Activated CD4-positive, alpha-beta memory T cell treated with anti-CD3 and anti-CD28 coated beads, Interleukin-2, amount 10 ng/mL, durations not matched to agents 7 days and 5 days (primary cell): ENCODE measurements at places on chromosomes 1 and 21. TPM values are rescaled to one million over a fixed set of nuclear protein-coding genes. Genes with fewer than 3 reads are reported as not detected.

- no peaks in the 10 kb centered on the region for H3K36me3 ChIP-seq
- no peaks in the 10 kb centered on the region for H3K27me3 ChIP-seq
- H3K4me1 ChIP-seq: peaks cover 15% of the 10 kb centered on the region
- no peak overlapping the region for H3K27ac ChIP-seq
- no peak overlapping the region for H3K4me3 ChIP-seq
Observed at GRCh38 chr21:36917471-36918158, 48.9 kb downstream of the HLCS start.

DNA sequence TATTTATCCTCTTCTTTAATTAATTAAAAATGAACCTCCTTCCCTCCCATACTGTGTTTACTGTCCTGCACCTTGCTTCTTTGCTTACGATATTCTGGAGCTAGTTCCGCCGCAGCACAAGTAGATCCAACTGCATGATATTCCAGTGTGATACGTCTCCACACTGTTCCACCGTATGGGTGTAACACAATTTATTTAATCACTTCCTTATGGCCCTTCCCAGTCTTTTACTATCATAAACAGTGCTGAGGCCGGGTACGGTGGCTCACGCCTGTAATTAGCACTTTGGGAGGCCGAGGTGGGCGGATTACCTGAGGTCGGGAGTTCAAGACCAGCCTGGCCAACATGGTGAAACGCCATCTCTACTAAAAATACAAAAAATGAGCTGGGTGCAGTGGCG is 25.7 kb downstream of the CNST start:
- H3K4me1 ChIP-seq: peaks cover 31% of the 10 kb centered on the region
- DNase-seq: no peak
- no peak overlapping the region for H3K4me3 ChIP-seq
- no peaks in the 10 kb centered on the region for H3K27me3 ChIP-seq

GRCh38 chr1:202564958-202565495 is 145.2 kb downstream of the SYT2 start:
- H3K27ac ChIP-seq: no peak overlapping the region
- no peak for DNase-seq
- no peaks in the 10 kb centered on the region for H3K27me3 ChIP-seq
- H3K4me3 ChIP-seq: no peak overlapping the region

- no peak overlapping the region for H3K27ac ChIP-seq
- H3K4me1 ChIP-seq: no peaks in the 10 kb centered on the region
- no peaks in the 10 kb centered on the region for H3K27me3 ChIP-seq
- H3K36me3 ChIP-seq: no peaks in the 10 kb centered on the region
Observed at GRCh38 chr1:7120863-7121621, 335.8 kb downstream of the CAMTA1 start.

DNA sequence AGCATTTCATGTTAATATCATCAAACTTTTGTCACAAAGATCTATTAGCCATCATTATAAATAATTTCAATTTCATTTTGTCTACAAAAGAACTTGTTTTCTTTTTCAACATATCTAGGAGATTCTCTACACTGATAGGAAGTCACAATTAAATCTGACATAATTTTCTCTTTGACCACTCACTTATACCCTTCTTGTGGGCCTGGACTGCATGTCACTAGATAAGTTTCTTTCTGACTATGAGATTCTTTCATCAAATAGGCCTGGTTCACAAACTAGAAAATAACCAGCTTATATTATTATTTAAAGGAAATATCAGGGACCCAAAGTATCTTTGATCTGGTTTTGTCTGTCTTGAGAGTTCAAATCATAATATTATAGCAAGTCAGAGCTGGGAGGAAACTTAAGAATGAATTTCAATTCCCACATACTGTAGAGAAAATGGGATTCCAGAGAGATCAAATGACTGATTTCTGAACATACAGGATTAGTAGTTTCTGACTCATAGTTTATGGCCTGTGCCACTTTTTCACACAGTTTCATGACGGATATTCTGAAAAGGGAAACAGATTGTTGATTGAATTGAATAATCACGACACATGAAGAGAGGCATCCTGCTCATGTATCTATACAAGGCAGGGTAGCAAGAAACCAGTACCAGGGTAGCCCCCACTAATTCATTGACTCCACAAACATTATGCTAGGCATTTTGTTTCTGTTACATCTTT is 355.8 kb downstream of the GPATCH2 start:
- DNase-seq: no peak
- no peaks in the 10 kb centered on the region for H3K4me1 ChIP-seq
- H3K27ac ChIP-seq: no peak overlapping the region
- no peaks in the 10 kb centered on the region for H3K27me3 ChIP-seq

DNA sequence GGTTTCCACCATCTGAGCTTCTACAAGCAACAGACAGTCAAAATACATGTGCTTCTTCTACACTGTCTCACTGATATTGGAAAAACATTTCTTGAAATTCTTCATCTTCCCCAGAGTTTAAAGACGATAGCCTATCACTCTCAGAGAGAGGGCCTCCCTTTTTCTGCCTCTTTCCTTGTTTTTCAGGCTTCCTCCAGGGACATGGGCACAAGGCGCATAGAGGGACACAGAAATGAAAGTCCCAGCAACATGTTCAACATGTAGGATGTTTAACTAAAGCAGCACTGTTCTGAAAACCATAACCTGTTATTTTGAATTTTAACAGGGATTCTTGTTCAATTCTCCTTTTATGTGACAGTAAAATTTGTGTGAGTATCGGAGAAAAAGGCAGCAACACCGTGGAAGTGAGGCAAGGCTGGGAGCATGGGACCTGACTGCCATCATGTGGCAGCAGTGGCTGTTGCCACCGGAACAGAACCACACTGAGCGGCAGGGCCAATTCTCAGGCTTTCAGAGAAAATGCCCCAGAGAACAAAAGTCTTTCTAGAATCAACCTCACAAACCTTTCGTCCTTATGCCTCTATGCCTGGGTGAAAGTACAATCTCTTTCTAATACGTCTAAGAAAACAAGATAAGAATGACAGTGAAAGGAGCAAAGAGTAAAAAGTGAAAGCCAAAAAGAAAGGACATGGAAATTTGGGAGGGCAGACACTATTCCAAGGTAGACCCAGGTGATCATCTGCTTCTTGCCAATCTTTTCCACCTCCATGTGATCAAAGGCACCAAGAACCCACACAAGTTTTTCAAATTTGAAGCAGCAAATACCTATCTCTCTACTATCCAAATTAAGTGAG is 54.5 kb downstream of the PCNX2 start:
- H3K27ac ChIP-seq: no peak overlapping the region
- H3K27me3 ChIP-seq: no peaks in the 10 kb centered on the region
- H3K4me1 ChIP-seq: peaks cover 11% of the 10 kb centered on the region
- H3K36me3 ChIP-seq: peaks cover 9% of the 10 kb centered on the region

The SEC22B gene
- 23.1 TPM for total RNA-seq

DNA sequence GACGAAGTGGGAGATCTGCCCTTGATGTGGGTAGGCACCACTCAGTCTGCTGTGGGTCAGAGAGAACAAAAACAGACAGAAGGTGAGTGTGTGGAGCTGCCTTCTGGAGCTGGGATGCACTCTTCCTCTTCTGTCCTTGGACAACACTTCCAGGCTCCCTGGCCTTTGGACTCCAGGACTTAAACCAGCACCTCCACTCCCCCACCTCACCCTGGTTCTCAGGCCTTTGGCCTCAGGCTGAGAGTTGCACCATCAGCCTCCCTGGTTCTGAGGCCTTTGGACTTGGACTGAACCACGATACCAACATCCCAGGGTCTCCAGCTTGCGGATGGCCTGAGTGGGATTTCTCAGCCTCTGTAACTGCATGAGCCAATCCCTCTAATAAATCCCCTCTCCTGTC is 68.1 kb upstream of the STUM start:
- H3K36me3 ChIP-seq: no peaks in the 10 kb centered on the region
- no peak overlapping the region for H3K4me3 ChIP-seq
- H3K27me3 ChIP-seq: peaks cover 23% of the 10 kb centered on the region
- no peaks in the 10 kb centered on the region for H3K4me1 ChIP-seq
- DNase-seq: no peak

The MX2 gene
- total RNA-seq: 167 TPM

DNA sequence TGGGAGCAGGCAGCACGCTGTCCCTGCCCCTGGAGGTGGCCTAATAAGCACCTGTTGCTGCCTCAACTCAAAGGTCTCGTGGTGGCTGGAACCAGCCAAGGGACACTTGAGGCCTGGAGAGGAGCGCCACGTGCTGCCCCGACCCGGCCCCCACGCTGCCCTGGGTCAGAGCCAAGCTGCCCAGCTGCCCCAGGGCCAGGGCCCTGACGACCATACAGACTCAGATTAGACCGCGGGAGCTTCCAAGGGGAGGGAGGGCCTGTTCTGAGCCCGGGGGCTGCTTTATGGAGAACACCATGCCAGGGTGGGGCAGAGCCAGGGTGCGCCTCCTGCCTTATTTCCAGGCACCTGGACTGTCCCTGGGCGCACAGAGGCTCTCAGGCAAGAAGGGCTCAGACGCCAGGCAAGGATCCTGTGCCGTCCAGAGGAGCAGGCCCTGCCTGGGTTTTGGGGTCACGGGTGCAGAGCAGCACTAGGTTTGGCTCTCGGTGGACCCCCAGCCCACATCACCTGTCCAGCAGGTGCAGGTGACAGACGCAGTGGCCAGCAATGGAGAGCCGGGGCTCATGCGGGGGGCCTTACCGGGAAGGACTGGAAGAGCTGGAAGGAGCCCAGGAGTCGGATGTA is 18.6 kb downstream of the KRTAP10-1 start:
- H3K36me3 ChIP-seq: no peaks in the 10 kb centered on the region
- H3K4me3 ChIP-seq: no peak overlapping the region
- H3K27ac ChIP-seq: no peak overlapping the region
- DNase-seq: no peak

- no peak overlapping the region for H3K27ac ChIP-seq
- peaks cover 21% of the 10 kb centered on the region for H3K4me1 ChIP-seq
- no peaks in the 10 kb centered on the region for H3K27me3 ChIP-seq
- DNase-seq: no peak
- H3K4me3 ChIP-seq: no peak overlapping the region
- H3K36me3 ChIP-seq: peaks cover 14% of the 10 kb centered on the region
Observed at GRCh38 chr1:53308506-53308905, 19.4 kb downstream of the LRP8 start.

The CD1B gene
- not detected for total RNA-seq

- DNase-seq: no peak
- H3K27ac ChIP-seq: no peak overlapping the region
- no peaks in the 10 kb centered on the region for H3K4me1 ChIP-seq
- no peak overlapping the region for H3K4me3 ChIP-seq
- no peaks in the 10 kb centered on the region for H3K36me3 ChIP-seq
- no peaks in the 10 kb centered on the region for H3K27me3 ChIP-seq
Observed at GRCh38 chr21:14863745-14864210, 201.0 kb downstream of the NRIP1 start.

The CNIH3 gene
- total RNA-seq: 1.9 TPM

The CASQ2 gene
- not detected for total RNA-seq

DNA sequence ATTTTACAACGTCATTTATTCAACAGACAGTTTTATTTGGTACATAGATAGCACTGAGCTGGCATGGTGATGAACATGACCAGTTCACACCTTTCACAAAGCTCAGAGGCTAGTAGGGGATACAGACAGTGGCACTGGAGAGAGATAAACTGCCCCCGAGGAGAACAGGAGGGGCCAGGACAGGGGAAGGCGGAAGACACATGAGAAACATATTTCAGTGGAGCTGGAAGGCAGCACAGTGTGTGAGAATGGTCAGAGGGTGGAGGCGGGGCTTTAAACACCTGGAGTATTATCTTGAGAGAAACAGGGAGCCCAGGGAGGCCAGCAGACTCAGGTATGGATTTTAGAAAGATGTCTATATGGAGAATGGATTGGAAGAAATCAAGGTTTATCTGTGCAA is 49.5 kb downstream of the CHML start:
- no peak for DNase-seq
- H3K4me1 ChIP-seq: peaks cover 5% of the 10 kb centered on the region
- no peaks in the 10 kb centered on the region for H3K27me3 ChIP-seq
- no peak overlapping the region for H3K27ac ChIP-seq
- H3K4me3 ChIP-seq: no peak overlapping the region

DNA sequence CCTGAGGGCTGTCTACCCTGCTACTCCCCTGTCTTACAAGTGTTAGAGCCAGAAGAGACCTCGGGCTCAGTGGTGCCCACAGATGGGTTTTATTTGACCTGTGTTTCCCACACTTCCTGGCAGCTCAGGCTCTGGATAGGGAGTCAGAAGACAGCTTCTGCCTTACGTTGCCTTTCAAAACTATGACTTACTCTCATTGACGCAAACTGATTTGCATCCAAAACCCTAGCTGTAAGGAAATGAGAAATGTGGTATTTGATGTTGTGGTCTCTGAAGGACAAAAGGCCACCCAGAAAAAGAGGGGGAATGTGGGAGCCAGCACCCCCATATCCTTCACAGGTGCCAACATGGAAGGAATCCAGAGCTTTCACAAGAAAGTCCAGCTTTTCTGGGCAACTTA is 180.2 kb downstream of the ATG4C start:
- DNase-seq: no peak
- no peak overlapping the region for H3K4me3 ChIP-seq
- no peaks in the 10 kb centered on the region for H3K4me1 ChIP-seq

- peak within 1 kb of the TSS; percentile 3 for H3K4me3 ChIP-seq
- peak; percentile 51 for DNase-seq
- H3K4me1 ChIP-seq: peaks cover 10% of the 10 kb centered on the region
- H3K27me3 ChIP-seq: peaks cover 67% of the 10 kb centered on the region
- H3K36me3 ChIP-seq: no peaks in the 10 kb centered on the region
- H3K27ac ChIP-seq: no peak within 1 kb of the TSS
Observed at GRCh38 chr1:94237291-94238226, at the start of gene ARHGAP29. ARHGAP29 (minus strand) TSS chr1:94237584; CDS start chr1:94231611, 5,973 bp downstream.

The NEK2 gene
- total RNA-seq: 47.5 TPM

- peaks cover 36% of the 10 kb centered on the region for H3K36me3 ChIP-seq
- H3K27ac ChIP-seq: peak overlapping the region; percentile 69
- peak; percentile 55 for DNase-seq
Observed at GRCh38 chr1:37473431-37474045, 842 bp upstream of the ZC3H12A start.

DNA sequence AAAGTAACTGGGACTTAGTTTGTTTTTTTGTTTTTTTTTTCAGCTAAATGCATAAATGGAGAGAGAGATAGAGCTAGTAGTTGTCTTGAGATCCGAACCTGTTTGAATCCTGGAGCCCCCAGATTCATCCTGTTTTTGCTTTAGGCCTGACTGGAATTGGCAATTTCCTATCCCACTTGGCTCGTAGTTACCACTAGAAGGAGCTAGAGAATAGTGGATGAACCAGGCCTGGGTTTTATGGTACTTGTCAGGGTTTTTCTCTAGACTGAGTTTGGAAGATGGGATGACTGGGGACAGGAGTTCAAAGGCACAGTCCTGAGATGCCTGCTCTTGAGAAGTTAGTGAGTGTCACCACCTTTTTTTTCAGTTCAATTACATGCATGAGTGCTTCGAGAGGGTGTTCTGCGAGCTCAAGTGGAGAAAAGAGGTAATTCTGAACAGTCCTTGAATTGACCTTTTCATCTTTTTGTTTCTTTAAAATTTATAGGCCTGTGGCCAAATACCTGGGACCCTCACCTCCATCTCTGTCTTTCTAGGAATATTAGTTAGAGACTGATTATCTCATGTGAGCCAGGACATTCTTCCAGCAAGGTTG is 23.4 kb downstream of the CELF3 start:
- H3K27ac ChIP-seq: no peak overlapping the region
- peaks cover 13% of the 10 kb centered on the region for H3K36me3 ChIP-seq
- no peaks in the 10 kb centered on the region for H3K27me3 ChIP-seq
- no peaks in the 10 kb centered on the region for H3K4me1 ChIP-seq
- DNase-seq: no peak
